ENCODE measurements at places on chromosomes 11 and 22.
A peak's percentile ranks its signal among the peaks of the same experiment; 100 is the strongest.

DNA sequence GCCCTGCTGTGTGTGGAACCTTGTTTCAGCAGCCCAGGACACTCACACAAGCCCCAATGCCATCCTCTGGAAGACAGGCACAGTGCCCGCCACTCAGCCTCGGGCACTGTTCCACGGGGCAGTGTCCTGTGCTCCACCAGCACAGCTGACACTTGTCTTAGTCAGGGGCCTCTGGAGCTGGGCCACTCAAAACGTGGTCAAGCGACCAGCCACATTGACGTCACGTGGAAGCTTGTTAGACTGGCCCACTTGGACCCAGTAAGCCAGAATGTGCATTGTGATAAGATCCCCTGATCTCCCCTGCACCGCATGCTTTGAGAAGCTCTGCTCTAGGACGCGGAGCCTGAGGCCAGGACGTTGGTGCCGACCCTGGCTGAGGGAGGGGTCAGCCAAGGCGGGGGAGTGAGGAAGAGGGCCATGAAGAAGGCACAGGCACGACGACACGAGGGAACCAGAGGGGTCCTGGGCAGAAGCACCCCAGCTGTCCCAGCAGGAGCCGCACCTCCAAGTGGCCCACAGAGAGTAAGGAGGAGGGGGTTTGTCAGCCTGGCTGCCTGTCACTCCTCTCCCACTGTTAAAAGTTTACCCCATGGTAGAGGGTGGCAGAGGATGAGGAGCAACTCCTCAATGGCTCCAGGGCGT, 64.6 kb downstream of the LINC01488 start:
- DNase-seq: no peak

DNA sequence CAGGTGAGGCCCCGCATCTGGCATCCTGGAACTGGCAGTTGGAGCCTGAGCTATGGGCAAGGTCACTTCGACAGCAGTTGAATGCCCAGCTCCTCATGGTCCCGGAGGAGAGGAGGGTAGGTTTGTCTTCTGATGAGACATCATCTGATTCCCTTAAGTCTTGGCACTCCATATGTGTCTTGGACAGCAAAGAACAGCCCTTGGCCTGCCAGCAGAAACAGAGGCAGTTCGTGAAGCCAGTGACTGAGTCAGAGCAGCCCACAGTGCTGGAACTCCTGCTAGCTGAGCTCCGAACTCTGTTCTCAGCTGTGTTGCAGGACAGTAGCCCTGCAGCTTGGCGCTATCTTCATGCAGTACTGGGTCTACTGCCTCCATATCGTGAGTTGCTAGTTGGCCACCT, 1.0 kb downstream of the DNHD1 start:
- no peak for DNase-seq

DNA sequence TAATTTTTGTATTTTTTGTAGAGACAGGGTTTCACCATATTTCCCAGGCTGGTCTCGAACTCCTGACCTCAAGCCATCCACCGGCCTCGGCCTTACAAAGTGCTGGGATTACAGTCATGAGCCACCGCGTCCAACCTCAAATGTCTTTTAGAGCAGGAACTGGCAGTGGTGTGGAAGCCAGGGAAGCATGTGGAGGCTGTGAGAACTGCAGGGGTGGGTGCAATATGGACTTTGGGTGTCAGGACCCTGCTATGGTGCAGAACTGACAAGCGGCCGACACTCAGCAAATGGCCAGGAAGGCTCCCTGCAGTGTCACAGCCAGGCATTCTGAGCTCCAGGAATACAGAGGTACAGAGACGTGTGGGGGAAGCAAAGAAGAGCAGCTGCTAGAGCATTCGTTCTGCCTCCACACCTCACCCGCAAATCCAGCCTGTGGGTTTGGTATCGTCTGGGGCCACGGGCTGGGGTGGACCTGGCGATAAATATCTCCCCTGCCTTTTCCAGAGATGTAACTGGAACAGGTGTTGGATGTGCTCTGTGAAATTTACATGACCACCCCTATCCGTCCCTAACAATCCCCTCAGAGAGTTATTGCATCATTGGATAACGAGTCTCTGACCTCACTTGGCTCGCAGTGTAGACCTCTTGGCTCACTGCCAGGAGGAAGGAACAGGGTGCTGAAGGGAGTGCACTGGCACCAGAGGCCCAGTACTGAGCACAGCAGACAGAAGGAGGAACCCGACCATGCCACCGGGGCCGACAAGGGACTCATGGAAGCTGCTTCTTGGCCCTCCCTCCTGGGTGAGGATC, 624.7 kb upstream of the B3GAT1 start:
- no peak for DNase-seq

- DNase-seq: peak; percentile 1
These were observed 791 bp downstream of the EI24 start for GRCh38 chr11:125569915-125570621.

GRCh38 chr11:26539517-26539916, 32.5 kb downstream of the MUC15 start:
- no peak for DNase-seq

DNA sequence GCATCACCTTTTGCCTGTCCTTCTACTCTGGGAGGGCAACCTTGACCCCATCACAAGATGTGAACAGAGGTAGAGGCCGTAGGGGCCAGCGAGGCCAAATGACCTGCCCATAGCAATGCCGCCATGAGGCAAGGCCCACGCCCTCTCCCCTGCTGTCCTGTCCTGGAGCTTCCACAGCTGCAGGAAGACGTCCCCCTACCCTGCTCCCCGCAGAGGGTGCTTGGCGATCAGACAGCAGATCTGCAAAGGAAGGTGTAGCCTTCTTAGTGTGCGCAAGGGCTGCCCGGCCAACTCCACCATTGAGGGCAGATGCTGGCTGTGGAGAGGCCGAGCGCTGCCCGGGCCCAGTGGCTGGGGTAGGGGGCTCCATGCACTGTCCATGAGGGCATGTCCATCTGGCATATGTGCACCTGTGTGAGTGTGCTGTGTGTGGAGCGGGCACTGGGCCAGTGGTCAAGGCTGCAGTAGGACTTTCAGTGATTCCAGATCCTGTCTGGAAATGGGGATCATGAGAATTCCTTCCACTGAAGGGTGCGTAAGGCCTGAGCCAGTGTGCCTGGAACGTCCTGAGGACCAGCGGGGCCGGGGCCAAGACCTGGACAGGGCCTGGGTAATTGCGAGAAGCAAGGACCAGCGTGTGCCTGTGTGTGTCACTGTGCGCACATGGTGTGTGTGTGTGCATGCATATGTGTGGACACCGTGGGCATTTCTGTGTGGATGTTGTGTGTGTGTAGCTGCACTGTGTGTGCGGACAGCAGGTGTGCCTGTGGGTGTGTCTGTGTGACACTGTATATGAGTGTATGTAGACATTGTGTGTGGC, 11.0 kb downstream of the TRPM5 start:
- DNase-seq: no peak

DNA sequence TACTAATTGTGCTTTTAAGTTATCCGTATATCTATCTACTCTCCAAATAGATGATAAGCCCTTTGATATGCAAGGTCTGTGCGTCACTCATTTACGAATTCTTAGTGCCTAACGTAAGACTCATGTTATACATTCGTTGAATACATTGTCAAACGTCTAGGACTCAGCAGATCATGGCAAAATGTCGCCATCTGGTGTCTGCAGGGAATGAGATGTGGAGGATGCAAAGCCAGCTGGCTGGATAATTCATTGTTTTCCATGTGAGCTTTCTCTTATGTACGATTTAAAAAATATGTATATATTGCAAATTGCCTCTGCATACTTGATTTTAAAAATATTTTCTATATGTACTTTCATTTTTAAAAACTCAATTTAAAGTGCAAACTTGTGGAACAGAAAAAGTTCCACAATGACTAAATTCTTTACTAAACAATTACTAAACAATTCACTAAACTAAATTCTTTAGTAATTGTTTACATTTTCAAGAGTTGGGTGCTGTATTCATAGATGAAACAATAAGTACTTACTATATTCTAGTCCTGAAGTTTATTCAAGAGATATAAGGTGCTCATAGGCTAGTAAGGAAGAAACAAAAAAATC, 33.8 kb downstream of the ZNF202 start:
- DNase-seq: peak; percentile 92

- no peak for DNase-seq
These were observed 30.8 kb downstream of the MPPED1 start for GRCh38 chr22:43442386-43443151.

GRCh38 chr22:27420817-27421361, 380.7 kb downstream of the MN1 start:
- DNase-seq: peak; percentile 66

GRCh38 chr11:118046051-118046963, 30.6 kb upstream of the TMPRSS4 start:
- no peak for DNase-seq

DNA sequence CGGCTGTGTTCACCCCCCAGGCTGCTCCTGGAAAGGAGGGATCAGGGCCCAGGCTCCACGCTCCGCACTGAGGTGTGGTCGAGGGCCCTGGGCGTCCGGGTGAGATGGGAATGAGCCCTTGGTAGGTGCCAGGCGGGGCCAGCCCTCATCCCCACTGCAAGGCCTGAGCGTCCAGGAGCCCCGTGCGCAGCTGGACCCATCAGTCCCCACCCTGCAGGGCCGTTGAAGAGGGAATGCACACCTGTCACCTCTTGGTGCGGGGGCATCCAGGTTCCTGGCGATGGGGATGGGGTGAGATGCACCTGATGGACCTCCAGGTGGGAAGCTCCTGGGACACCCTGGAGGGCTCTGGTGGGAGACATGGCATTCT, 72.2 kb downstream of the KCNQ1 start:
- no peak for DNase-seq

DNA sequence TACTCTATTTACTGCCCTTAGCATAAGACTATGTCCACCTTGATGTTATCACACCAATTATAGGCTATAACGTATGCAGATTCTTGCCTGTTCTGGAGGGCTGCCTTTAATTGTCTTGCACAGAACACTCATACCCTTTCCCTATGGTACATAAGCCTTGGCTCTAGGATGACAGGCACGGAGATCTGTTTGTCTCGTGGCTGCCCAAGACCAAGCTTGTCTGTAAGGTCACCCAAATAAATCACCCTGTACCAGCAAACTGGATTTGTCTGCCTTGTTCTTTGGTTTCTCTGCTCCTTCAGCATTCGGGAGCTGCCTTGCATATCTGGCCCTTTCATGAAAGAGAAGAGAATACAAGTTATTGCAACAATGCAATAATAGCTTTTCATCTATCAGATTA, 7.5 kb upstream of the TSGA10IP start:
- no peak for DNase-seq

GRCh38 chr11:35036639-35037038, 102.3 kb upstream of the CD44 start:
- no peak for DNase-seq

DNA sequence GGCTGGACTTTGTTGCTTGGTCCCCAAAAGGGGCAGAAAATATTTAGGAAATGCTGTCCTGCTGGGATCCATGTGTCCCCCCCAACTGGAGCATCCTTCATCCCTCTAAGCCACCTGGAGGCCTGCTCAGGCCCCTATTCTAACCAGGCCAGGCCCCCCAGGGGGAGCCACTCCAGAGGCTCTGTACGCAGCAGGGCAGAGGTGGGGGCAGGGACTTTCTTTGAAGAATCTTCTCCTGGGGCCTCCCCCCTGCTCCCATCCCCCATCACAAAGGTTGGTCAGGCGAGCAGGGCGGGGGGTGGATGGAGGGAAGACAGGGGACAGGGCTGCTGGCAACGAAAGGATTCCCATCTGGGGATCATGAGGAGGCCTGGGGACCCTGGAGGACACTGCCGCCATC, 170.8 kb downstream of the MN1 start:
- no peak for DNase-seq

DNA sequence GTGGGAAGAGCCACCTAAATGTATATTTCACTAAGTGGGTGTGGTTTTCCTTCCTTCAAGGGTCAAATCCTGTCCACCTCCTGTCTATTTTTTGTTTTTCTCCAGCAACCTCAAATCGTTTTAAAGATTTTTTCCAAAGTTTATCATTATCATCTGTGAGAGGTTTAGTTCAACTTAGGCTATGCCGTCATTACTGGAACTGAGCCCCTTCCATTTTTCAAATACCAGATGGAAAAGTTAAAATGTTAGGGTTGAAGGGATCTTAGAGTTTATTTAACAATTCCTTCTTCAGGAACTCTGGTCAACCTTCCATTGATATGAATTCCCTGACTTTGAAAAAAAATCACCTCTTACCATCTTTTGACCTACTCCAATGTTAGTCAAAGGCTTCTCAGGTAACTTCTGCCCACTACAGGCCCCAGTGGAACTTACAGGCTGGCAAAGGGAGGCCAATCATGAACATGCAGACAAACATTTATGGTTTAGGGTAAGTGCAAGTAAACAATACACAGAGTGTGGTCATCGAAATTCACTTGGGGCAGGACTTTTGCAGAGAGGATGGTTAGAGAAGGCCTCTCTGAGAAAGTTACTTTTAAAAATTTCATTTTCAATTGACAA, 45.2 kb downstream of the SYN3 start:
- DNase-seq: no peak

- DNase-seq: peak; percentile 23
These were observed 33.5 kb downstream of the THAP12 start for GRCh38 chr11:76347466-76347865.

DNA sequence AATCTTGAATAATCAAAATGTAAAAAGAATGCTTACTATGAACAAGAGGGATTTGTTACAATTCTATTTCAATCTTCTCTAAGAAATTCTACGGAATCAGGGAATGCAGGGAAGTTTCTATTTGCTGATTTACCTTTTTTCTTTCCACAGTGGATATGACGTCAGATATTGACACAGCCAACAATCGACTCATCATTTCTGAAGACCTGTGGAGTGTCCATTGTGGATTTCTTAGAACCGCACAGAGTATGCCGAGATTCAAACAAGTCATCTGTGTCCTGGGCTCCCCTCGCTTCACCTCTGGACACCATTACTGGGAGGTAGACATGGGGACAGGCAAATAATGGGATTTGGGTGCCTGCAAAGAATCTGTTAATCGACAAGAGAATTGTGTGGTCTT, 4.1 kb upstream of the RFPL1 start:
- no peak for DNase-seq

GRCh38 chr11:27183672-27184457, 143.2 kb downstream of the BBOX1 start:
- peak; percentile 73 for DNase-seq

GRCh38 chr22:27835446-27835845, 33.9 kb upstream of the MN1 start:
- DNase-seq: no peak

GRCh38 chr11:28146123-28146751, 38.0 kb downstream of the METTL15 start:
- DNase-seq: no peak

DNA sequence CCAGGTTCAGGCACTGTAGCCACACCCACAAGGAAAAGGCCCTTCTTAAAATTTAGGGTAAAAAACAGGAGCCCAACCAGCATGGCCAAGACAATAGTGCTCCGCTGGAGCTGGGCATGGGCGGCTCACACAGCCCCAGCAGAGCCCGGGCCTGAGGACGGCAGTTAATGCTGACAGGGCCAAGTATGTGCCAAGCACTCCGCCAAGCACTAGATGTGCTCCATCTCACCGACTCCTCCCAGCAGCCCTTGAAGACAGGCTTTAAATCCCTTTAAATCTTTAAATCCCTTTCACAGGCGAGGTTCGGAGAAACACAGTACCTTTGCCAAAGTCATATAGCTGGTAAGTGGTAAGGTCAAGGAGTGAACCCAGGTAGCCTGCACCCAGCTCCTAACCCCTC, 4.8 kb downstream of the ARFGAP2 start:
- no peak for DNase-seq

GRCh38 chr22:35069541-35069940, 3.6 kb downstream of the ISX start:
- DNase-seq: no peak
